ENCODE measurements at places on chromosomes 6 and 20.
A peak's percentile ranks its signal among the peaks of the same experiment; 100 is the strongest.

GRCh38 chr6:96116674-96117073 is 100.9 kb downstream of the FUT9 start:
- DNase-seq, result no peak

GRCh38 chr6:143543435-143543834 is 31.9 kb upstream of the FUCA2 start:
- no peak for DNase-seq

- DNase-seq, result no peak
Observed at GRCh38 chr6:40146902-40147301, 212.6 kb upstream of the MOCS1 start.

DNA sequence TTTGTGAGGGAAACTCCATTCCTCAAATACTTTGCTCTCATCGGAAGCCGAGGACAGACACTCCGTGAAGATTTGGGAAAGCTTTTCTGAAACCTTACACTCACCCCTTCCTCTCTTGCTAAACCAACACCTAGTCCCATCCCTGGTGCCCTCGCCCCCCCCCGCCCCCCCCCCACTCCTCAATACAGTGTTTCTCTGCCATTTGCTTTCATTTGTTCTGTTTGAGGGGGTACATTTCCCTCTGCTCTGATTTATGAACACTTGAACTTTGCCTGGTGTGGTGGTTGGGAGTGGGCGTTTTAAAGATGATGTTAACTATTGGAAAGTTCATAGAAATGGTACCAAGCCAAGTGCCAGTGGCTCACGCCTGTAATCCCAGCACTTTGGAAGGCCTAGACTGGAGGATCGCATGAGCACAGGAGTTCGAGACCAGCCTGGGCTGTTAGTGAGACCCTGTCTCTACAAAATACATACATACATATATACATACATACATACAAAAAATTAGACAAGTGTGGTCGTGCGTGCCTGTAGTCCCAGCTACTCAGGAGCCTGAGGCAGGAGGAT is 1.1 kb downstream of the RAB32 start:
- no peak for DNase-seq

DNA sequence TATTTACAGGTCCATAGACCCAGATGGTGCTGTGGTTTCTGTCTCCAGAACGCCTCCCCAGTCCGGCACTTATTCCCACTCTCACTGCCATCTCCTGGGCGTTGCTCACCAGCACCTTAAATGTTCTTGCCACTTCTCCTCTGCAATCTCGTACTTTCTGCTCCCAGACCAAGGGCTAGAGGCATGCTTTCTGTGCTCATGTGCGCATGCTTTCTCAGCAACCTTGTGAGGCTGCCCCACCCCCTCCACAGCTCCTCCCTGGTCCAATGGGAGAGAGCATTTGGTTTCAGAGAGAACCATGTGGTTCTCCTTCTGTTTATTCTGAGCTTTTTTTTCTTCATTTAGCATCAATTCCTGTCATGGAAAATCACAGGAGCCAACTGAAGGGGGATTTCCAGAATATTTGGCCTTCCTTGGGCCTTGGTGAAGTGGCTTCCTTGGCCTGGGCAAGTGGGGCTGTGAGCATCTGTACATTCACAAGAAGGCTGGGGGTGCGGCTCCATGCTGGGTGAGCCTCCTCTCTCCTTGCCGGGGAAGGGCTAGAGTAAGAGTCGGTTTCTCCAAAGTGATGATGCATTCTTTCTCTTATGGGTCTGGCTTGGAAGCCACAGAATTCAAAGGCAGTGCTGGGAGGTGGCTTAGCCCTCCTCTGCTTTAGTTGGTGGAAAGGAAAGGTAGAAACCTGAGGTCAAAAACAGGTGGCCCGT is 66.6 kb downstream of the PHACTR3 start:
- DNase-seq, result no peak

GRCh38 chr6:30915591-30915946 is 1.5 kb downstream of the VARS2 start:
- peak; percentile 83 for DNase-seq

DNA sequence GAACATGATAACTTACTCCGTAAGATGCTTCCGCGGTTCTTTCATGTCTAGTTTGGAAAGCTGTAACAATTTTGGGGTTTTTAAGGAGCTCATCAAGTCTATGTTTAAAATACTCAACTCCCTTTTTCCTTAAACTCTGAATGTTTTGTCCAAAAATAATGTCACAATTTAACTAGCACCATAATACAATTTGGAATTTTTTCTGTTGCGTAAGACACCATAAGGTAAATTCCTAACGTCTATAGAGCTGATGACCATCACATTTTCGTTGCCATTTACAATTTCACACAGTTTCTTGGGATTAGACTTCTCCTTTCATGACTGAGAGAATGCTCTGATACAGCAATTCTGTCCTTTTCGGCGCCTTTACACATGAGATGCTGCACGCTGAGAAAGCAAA is 26.7 kb upstream of the FOXF2 start:
- no peak for DNase-seq

DNA sequence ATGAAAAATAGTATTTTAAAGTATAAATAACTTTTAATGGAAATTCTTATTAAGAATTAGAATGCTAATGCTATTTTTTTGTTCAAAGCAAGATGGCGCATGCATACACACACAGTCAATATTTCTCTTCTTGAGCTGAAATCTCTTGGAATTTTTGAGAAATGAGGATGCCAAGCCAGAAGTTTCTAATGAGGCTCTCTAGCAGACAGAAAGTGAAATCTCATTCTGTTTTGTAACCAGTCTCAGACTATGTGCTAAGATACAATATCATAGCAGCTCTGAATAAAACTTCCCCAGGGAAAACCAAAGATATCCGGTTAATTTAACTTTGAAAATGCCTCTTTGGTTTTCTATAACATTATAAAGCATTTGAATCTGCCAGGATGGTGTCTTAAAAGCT is 97.2 kb upstream of the HDAC2 start:
- DNase-seq, result no peak

DNA sequence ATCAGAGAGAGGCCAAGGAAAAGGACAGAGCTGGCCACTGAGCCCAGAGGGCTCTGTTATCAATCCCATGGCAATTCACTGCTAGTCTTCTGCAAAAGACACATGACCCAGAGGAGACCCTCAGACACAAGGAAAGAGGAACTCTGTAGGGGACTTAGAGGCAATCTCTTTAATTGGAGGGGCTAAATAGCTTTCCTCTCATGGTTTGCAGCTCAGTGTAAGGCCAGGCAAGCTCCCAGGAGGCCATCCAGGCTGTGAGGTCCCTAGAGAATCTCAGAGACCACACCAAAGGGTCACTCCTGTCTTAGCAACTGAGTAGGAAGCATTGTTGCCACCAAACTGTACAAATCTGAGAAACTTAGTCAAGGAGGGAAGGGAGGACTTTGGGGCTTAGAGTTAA is 10.0 kb upstream of the HLA-DOA start:
- no peak for DNase-seq

- peak; percentile 51 for DNase-seq
Observed at GRCh38 chr6:17816921-17817611, 110.3 kb upstream of the NUP153 start.

DNA sequence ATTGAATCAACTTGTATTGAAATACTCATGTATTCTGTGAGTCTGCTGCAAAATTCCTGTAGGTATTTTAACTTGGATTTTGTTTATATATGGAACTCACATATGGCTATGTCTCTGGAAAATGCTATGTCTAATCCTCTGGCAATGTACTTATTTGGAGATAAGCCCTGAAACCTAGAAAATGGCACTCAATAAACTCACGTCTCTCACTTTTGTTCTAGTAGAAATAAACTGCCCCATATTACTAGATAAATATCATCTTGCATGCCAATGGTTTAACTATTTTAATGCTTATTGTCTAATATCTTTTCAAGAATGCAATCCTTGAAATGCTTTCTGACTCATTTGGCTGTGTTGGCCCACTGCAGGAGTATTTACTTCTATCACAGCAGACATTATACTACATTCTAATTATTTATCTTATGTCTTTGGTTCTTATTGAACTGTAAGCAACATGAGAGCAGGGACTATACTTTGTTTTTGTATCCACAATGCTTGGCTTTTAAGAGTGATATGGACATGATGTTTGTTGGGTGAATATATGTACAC is 292.2 kb upstream of the RSPO3 start:
- peak; percentile 29 for DNase-seq

GRCh38 chr6:1436334-1437306 is 47.2 kb downstream of the FOXF2 start:
- peak; percentile 76 for DNase-seq

DNA sequence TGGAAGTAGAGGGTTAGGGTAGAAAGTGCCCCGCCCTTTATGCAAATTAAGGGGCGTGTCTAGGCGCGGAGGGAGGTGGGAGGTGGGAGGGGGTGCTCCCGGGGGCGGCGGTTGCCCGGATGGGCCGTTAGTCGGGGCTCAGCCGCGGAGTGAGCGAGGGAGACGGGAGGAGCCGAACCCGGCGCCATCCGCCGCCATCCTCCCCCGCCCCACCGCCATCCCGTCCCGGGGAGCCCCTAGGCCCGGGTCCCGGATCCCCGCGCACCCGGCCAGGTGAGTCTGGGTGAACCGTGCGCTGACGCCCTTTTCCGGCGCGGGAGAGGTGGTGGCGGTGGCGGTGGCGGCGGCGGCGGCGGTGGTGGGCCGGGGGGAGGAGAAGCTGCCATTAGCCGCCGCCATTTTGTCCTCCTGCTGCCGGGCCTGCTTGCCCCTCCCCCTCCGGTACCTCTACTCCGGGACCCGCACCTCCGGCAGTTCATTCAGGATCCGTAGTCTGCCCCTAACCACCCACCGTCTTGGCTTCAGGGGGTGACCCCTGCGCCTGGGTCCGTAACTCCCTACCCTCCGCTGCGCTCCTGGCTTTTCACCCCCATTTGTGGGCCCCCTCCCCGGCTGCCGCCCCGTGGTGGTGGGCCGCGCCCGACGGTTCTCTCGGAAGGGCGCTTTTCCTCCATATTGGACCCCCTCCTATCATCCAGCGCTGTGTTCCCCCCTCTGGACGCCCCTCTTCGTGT is at the start of gene PRRC2A:
Gene PRRC2A (plus strand): TSS at position 130 of the 734 bp plus-strand sequence. CDS start 2,075 bp downstream, outside the sequence.
- peak; percentile 61 for DNase-seq

DNA sequence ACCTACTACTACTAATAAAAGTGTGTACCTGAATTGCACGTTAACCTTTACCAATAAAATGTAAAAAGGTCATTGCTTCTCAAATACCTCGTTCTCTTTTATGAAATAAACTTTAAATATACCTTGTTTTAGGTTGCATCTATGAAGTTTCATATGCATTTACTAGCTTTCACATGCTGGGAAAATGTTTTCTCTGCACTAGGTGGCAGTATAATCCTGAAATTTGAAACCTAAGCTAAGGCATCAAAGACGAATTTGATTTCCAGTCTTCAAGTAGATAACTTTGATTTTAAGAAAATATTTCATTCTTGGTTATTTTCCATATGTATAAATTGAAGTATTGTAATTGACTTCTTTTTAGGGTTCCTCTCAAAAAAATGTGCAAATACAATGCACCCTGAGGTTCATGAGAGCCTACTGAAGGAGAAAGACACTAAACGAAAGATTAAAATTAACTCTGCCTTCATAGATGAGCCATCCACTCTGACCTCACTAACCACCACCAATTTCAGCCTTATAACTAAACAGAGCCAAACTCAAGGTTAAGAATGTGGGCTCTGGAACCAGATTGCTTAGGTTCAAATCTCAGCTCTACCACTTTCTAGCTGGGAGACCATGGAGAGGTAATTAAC is 7.3 kb upstream of the COL9A1 start:
- DNase-seq, result peak; percentile 67

GRCh38 chr6:156791320-156791850 is 14.2 kb downstream of the ARID1B start:
- DNase-seq, result peak; percentile 81

GRCh38 chr6:11773013-11773412 is 5.6 kb downstream of the ADTRP start:
- no peak for DNase-seq

DNA sequence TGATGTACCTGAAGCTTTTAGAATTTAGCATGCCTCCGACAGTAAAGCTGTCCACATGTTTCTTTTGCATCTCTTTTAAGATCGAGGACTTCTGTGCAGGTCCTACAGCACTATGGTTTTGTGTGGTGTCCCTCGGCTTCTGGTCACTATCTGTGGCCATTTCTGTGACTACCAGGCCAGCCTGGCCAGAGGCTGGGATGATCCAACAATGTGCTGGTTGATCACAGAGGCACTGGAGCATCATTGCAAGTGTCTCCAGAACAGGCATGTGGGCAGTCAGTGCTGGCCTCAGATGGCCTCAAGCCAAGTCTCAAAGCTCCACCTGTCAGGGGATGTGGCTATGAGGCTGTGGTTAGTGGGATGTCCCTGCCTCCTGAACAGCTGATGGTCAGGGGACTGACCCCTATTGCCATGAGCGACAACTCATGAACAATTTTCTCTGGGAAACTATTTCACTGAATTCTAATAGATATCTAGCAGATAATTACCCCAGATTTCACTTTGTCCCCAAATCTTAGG is 136.6 kb downstream of the SYNDIG1 start:
- DNase-seq, result no peak

- peak; percentile 56 for DNase-seq
Observed at GRCh38 chr20:34824452-34824805, 1.0 kb downstream of the NCOA6 start.

DNA sequence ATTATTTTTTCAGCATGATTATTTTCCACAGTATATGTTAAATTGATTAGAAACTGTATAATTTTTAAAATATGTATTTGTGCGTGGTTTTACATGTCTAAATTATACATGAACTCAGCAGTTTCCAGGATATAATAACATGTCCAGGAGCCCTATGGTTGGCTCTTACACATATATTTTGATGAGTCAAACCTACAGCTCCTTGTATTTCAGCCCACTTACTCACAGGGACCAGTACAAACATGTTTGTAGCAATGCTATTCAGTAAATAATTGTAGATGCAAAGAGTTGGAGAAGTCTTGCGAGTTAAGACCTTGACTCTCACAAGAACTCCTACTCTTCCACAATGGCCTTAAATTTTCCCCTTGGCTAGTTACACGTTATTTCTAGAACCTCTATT is 107.2 kb upstream of the SASH1 start:
- DNase-seq, result no peak

DNA sequence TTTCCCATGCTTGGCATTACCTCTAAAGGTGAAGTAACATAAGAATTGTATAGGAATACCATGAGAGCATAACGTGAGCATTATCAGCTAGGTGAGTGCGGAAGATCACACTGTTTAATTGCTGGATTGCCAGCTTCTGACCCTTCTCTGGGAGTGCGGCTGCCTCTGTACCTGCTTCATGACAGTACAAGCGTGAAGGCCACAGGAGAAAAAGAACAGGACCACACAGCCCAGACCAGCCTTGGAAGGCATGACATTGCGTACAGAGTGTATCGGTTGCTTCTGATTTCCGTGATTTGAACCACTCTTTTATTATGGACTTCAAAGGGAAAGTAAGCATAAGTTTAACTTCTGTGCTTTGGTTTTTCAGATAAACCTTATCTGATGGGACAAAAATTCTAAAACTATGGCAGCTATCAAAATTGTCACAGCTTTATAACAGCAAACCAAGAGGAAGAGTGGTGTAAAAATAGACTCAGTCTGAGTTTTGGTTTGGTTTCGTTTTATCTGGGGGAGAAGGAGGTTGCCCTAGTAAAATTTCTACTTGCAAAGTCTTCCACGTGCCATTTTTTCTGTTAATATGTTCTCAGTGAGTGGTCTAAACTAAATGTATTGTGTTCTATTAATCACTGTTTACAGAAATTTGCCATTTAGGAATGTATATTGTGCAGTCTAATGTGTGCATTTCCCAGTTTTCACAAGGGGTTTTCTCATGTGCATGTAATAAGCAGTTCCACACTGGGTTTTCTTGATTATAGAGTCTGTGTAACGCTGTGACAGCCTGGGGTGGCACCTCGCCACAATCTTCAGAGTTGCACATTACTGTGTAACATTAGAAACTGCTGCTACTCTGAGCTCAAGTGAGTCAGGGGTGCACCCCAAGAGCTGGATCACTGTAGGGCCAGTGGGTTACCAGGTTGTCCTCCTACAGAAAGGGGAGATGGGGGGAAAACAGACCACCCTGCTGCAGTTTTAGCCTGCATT is 97.3 kb downstream of the RPP40 start:
- DNase-seq, result no peak
